ENCODE measurements at places on chromosomes 3 and 15.

DNA sequence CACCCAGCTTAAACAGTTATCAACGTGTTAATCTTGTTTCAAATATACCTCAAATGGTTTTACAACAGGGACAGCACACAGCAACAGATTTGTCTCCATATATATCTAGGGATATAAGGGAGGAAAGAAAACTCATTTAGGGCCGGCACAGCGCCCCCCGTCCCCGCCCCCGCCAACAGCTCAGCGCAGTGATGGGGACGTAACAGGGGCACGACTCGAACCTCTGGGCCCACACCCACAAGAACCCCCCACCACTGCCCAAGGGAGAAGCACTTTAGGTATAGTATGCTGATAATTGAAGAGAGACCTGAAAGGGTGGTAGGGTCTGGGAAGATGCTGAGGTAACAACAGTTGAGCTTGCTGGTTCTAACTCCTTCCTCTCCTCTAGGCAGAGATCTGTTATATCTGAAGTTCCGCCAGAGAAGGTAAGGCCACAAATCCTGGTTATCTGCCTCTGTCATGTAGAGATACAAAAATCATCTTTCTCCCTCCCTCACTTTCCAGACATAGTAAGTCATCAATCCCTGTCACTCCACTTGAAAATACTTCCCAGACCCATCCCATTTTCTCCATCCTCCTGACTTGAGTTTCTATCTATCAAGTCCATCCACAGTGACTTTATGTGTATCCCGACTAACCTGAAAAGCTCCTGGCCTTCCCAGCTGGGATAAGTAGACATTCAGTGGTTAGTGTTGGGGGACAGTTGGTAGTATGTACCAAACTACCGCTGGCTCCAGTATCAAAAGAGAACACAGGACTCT, 126.9 kb downstream of the PDZRN3 start:
- DNase-seq, result no peak

GRCh38 chr3:135851201-135852081, 114.1 kb upstream of the PPP2R3A start:
- no peak for DNase-seq

- peak; percentile 42 for DNase-seq
Measured at GRCh38 chr3:136078421-136079364, 113.2 kb downstream of the PPP2R3A start.

GRCh38 chr3:20256144-20256543, 70.1 kb upstream of the SGO1 start:
- no peak for DNase-seq

- peak; percentile 21 for DNase-seq
Measured at GRCh38 chr3:42116466-42116865, 25.3 kb downstream of the TRAK1 start.

DNA sequence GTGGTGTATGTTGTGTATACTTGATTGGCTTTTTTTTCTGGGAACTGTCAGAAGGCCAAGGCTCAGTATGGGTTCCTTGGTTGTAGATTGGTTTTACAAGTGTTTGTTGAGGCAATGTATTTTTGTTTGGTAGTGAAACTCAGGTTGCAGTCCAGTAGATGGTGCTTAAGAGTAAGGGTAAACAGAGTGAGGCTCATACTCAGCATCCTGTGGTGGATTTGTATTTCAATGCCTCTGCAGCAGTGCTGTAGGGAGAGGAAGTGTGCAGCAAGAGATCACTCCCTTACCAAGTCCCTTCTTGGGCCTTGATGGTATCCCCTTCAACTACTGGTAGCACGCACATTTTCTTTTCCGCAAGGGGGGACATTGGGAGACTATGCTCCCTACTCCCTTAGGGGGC, 428.5 kb upstream of the CNTN3 start:
- no peak for DNase-seq

- no peak for DNase-seq
Measured at GRCh38 chr3:101571028-101571895, 2.7 kb upstream of the PCNP start.

- DNase-seq, result no peak
Measured at GRCh38 chr3:161673866-161674265, 177.3 kb downstream of the OTOL1 start.

GRCh38 chr3:165518346-165518745, 318.9 kb downstream of the BCHE start:
- DNase-seq, result no peak

- DNase-seq, result no peak
Measured at GRCh38 chr3:45056608-45057301, 30.7 kb downstream of the CLEC3B start.

GRCh38 chr15:40266828-40267304, 16.0 kb downstream of the ANKRD63 start:
- peak; percentile 89 for DNase-seq
